ENCODE measurements at places on chromosomes 5 and 9.

DNA sequence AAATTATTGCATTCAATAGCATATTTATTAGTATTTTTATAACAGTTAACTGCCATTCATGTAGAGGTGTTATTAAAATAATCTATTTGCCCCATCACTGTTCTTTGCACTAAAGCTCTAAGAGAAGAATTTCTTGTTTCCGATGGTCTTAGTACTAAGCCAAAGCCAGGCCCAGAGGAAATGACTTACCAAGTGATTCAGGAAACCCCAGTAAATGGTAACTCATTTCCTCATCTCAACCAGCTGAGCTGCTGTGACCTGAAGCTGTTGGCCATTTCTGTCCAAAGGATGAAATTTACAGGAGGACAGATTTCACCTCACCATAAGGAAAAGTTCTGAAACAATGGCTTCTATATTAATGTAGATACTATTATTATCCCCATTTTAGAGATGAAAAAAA is 117.0 kb downstream of the PIK3R1 start:
- DNase-seq: no peak

- no peak for DNase-seq
Observed at GRCh38 chr9:94987731-94988130, 261.2 kb downstream of the AOPEP start.

GRCh38 chr9:21778304-21778703 is 24.1 kb upstream of the MTAP start:
- DNase-seq: no peak

DNA sequence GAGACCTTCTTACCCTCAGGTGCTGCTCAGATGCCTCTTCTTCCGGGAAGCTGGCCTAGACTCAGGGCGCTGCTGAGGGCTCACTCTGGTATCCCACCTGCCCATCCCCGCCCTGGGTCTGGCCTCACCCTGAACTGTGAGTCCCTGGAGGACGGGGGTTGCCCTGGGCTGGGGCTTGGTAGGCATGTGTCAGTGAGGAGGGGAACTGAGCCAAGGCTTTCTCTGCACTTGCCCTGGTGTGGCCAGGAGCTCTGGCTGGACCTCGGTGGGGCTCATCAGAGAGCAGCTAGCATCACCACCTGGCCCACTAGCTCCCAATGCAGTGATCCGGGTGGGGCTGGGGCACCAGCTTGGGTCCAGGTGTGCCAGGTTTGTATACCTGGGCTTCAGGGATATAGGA is 15.6 kb downstream of the PLEKHG4B start:
- no peak for DNase-seq

DNA sequence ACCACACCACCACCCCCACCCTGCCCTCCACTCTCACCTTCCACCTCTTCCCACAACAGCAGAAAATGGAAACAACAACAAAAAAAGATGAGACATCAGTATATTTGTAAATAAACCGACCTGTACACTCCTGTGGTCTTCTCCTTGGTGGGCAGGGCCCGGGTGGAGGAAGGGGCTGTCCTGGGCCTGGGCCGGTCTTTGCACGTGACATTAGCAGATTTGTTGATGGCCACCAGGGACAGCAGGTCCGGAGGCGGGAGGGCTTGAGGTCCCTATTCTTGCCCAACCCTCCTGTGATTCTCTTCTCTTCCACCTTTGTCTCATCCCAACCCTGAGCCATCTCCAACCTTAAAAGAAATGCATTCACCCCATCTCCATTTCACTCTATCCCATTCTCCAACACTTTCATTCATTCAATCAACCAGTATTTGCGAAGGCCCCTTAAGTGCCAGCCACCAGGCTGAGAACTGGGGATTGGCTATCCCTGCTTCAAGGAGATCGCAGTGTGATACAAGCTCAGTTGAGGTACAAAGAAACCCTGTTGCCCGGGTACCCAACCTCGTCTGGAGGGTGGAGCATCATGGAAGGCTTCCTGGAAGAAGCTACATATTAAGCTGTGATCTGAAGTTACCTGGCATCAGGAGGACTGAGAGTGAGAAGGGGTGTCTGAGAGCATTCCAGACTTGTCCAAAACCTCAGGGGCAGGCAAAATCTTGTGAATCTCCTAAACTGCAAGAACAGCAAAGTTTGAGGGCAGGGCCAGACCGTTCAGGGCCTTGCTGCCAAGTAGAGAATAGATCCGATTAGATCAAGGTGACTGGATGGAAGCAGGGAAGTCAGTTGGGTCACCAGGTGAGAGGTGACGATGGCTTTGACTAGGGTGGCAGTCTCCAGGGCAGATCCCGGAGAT is 87.4 kb downstream of the LMX1B start:
- no peak for DNase-seq

GRCh38 chr9:93096131-93096802 is at the start of gene CARD19:
Gene CARD19 (plus strand): TSS chr9:93096217. CDS start chr9:93096346, 129 bp downstream.
- peak; percentile 51 for DNase-seq

GRCh38 chr9:112631313-112632070 is 86.4 kb downstream of the INIP start:
- DNase-seq: no peak

GRCh38 chr9:107127608-107128007 is 155.5 kb upstream of the RAD23B start:
- no peak for DNase-seq

DNA sequence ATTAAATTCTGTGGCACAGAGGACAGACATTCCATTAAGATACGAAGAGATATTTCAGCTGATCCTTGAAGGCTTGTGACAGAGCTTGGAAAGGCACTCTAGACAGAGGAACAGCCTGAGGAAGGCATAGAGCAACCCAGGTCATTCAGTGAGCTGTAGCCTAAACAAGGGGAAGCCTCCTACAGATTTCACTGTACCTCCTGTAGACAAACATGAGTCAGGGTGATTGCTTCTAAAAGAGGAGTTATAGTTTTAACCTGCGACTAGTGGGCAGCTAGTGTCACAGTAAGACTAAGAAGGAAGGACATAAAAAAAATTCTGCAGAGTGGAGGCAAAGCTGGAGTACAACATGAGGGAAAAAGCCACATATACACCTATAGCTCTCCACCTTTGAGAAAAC is 43.5 kb upstream of the ANKDD1B start:
- no peak for DNase-seq

DNA sequence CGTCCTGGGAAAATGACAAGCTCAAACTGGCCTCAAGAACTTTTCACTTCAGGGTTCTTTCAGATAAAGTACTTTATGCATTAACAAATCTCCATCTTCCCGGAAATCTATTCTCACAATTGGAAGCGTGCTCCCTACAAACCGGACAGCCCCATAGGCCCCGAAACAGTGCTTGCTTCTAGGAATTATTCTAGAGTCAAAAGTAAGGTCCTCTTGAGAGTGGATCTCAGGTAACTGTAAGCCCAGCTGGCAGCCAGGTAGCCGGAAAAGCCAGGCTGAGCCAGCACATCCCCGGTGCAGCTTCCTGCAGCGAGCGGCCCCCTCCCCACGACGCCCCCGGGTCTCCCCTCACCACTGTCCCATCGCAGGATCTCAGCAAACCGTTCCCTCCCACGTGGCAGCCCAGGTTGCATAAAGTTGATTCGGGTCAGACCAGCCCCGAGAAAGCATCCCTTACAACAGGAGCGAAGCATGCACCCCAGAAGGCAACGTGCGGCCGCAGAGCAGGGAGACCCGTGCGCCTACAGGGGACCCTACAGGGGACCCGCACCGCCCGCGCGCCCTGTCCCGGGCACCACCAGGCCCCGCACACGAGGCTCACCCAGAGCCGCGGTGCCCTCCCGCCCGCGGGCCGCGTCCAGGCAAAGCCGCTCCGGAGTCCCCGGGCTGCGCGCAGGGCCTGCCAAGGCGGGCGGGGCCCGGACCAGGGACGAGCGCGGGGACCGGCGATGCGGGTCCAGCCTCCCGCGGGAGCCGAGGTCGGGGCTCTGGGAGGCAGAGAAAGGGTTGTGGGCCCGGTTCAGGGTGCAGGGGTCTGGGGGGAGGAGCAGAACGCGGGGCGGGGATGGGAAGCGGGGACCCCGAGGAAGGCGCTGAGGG is 920 bp downstream of the LPCAT1 start:
- no peak for DNase-seq

- DNase-seq: no peak
Observed at GRCh38 chr9:123423311-123423640, 67.3 kb downstream of the CRB2 start.

- DNase-seq: no peak
Observed at GRCh38 chr9:33443047-33443446, 4.3 kb downstream of the AQP3 start.

DNA sequence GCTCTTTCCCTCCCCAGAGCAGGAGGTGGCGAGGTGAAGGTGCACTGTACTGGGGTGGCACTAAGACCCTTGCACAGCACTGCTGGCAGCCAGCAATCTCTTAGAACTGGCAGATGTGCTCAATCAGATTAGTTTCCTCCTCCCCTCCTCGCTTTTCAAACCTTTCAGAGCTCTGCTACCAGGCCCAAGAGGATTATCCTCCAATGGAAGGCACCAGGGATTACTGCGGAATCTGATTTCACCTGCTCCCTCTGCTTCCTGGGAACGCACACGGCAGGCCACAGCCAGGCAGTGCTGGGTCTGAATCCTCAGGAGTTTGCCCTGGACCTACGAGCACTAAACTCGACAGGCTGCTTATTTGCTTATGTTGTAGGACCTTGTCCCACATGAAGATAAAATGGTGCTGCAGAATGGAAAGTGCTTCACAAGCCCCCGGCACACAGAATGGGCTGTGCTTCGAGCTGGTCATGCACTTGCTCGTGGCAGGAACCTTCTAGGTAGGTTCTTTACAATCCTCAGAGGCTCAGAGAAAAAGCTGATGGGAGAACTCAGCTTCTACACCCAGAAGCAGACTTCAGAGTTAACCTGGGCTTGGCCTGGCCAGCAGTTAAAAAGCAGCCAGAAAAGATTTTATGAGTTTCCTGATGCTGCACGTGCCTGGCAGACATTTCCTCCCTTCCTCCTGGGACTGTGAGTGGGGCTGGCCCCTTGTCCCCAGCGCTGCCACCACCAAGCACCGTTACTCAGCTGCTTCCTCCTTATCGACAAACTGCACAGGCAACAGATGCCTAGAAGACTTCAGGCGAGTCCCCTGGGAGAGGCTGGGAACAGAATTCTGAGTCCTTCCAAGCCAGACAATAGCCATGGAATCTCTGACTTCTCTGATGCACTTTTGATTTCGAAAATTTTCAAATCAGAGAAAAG is 33.1 kb downstream of the FABP6 start:
- DNase-seq: no peak

DNA sequence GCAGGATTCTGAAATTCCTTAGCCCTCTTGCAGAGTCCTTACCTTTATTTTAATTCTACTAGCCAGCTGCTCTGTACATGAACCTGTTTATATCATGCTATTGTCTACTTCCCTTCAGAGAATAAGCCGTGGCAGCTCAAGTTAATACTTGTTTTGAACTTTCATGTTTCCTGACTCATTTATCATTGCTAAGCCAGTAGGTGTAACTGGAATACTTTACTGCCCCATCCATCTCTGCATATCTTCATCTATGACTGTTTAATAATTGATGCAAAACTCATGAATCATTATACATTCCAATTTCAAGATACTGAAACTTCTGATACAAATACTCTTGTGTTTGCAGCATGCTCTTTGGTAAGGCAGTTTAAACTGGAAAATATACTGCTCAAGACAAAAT is 174.7 kb downstream of the PPP2R2B start:
- no peak for DNase-seq

DNA sequence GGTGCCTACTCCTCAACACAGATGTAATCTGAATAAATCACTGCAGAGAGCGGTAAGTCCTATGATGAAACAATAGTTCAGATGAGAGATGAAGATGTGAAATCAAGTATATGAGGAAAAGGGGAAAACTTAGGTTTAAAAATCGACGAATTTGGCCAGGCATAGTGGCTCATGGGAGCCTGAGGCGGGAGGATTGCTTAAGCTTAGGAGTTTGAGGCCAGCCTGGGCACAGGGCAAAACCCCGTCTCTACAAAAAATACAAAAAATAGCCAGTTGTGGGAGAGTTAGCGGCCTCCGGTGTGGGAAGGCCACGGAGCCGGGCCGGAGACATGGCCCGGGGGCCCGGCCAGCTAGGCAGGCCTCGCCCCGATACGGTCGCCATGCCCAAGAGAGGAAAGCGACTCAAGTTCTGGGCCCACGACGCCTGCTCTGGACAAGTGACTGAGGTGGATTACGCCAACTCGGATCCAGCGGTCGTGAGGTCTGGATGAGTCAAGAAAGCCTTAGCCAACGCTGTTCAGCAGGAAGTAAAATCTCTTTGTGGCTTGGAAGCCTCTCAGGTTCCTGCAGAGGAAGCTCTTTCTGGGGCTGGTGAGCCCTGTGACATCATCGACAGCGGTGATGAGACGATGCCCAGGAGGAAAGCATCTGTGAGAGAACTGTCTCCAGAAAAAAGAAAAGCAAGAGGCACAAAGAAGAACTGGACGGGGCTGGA is 62.8 kb upstream of the SUB1 start:
- DNase-seq: no peak

- no peak for DNase-seq
Observed at GRCh38 chr5:32686799-32687498, 24.2 kb upstream of the NPR3 start.

DNA sequence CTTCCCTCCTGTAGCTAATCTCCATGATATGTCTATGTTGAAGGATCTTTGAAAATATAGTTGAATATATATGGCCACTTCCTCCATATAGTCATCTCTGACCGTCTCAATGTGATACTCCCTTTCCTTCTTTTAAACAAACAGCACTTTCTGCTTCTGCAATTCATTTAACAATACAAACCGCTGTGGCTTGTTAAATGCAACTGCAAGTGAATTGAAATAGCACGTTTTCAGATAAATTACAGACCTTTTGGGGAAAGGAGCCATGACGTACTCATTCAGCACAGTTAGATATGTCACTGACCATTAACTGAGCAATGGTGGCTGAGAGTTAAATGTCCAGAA is 82.5 kb downstream of the FBXO38 start:
- DNase-seq: no peak

DNA sequence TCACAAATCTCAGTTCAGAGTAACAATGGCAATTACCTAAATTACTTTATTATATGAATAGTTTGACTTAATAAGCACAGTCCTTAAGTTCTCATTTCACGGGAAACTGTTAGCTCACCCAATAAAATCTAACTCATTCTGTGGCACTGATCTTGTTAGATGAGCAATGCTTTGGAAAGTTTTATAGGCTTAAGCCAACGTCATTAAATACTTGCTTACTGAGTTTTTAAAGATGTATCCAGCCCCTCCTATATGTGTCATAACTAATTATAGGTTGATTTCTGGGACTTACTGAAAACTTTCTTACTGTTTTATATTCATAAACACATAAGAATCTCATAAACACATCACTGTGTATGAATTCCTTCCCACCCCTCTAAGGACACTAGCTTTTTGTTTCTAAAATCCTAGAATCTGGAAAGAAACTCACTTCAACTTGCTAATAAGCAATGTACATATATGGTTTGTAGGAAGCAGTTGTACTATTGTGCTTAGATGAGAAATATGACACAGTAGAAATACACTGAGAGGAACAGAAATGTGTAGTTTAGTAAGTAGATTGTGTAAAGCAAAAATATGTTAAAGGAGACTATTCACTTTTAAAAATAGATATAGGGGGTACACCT is 14.1 kb upstream of the MARCOL start:
- DNase-seq: no peak

DNA sequence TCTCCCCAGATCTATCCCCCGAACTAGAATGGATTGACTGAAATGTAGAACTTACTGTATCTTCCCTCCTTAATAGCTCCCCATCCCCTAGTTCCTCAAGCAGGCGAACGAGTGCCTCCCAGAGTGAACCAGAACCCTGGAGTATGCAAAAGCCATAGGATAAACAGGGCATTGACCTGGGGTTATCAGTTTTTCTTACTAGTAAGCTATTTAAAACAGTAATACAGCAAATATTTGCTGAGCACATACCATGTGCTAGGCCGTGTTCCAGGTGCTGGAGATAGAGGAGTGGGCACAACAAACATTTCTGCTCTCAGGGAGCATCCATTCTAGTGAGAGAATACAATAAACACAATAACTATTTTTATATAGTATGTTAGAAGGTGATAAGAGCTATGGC is 1.8 kb downstream of the SKP2 start:
- DNase-seq: no peak

All from T-helper 9 cell (primary cell).